ENCODE measurements at places on chromosomes 2 and 18.
A peak's percentile ranks its signal among the peaks of the same experiment; 100 is the strongest.

GRCh38 chr18:26804519-26804918, 61.0 kb downstream of the AQP4 start:
- peak; percentile 27 for DNase-seq

GRCh38 chr2:234983011-234983726, 31.4 kb downstream of the SH3BP4 start:
- DNase-seq = no peak

- peak; percentile 0 for DNase-seq
These were observed 50.9 kb upstream of the RGPD4 start for GRCh38 chr2:107775791-107776190.

GRCh38 chr18:2956056-2956455, 56.9 kb downstream of the LPIN2 start:
- DNase-seq = no peak

- DNase-seq = no peak
These were observed 27.7 kb upstream of the DSC3 start for GRCh38 chr18:31070206-31070605.

GRCh38 chr18:53660306-53660705, 564.2 kb downstream of the MBD2 start:
- DNase-seq = no peak

DNA sequence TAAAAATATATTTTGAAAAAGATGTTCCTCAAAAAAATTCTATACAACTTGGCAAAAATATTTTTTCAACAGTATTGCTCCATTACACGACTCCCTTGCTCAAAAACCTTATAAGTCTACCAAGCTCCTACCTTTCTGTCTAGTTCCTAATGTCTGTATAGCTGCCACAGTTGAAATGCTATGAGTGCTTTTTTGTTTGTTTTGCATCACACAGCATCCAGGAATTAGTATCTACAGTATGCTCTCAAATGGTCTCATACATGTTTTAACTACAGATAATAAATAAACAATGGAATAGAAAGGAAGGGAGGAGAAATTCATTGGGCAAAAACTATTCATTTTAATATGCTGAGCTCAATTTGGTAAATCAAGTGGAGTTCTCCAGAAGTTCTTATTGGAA, 17.3 kb downstream of the ACADL start:
- no peak for DNase-seq

DNA sequence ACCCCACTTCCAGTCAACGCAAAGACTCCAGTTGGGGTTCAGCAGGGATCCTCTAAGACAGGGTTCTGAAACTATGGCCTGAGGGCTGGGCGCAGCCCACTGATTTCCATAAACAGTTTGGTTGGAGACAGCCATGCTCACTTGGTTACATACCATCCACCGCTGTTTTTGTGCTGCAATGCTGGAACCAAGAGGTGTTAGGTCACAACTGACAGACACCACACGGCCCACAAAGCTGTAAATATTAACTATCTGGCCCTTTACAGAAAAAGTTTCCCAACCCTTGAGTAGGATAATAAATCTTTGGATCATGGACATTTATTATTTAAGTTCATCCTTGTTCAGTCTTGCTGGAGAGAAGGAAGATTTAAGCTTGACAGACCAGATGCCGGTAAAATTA, 8.4 kb upstream of the CD226 start:
- no peak for DNase-seq

DNA sequence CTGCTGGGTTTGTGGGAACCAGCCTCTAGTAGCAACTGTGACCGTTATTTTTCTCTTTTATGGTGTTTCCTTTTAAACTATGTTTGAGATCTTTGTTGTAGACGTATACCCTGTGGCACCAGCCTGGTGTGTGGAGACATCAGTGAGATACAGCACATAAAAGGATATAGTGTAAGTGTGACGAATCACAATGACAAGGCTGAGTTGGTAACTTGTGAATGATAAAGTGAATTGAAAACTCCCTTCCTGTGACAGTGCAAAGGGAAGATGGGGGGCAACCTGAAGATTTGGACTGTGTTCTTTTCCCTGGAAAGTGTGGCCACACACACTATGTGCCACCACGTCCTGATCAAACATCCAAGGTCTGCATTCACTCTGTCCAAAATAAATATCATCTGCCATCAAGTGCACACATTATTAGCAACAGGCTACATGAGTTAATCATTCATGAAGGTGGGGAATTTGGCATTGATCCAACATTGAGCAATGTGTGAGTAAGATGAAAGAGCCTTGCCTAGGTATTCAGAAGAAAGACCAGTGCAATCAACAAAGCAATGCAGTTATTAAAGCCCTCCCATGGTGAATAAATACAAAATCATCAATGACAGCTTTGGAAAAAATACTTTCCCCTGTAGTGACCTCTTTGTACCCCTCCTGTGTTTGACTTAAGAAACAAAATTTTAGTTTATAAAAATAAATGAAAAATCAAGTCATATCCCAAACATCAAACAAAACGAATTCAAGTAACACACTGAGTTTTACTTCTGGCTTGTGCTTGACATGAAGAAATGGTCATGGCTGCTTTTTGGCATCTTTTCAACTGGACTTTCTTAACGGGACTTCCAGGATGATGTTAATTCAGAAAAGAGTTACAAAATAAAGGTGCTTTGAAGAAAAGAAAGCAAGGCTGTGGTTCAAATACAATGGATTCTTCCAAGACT, 1280.5 kb upstream of the ZEB2 start:
- peak; percentile 74 for DNase-seq

DNA sequence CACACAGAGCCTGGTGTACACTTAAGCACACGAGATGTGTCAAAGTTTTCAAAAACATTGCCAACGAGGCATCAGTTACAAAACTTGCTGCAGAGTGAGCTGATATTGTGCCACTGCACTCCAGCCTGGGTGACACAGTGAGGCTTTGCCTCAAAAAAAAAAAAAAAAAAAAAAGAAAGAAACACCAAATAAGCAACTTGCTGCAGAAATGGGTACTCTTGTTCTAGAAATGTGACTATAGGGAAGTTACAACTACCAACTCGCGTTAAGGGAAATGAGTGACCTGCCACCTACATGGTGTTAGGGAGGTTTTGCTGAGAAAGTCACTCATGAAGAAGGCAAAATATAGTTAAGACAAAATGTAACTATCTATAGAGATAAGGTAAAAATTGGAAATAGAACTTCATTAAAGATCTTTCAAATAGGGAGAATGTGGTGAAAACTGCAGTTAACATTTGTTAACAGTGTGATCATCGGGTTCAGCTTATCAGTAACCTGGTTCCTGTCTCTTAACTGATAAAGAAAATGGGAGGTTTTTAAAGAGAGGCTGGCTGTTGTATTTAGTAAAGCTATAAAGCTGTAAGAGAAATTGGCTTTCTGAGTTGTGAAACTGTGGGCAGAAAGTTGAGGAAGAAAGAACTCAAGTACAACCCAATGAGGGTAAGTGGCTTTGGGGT, at the start of gene IL1RL1:
Gene IL1RL1 (plus strand): TSS at position 600 of the 677 bp plus-strand sequence. CDS start 26,702 bp downstream, outside the sequence.
- no peak for DNase-seq

DNA sequence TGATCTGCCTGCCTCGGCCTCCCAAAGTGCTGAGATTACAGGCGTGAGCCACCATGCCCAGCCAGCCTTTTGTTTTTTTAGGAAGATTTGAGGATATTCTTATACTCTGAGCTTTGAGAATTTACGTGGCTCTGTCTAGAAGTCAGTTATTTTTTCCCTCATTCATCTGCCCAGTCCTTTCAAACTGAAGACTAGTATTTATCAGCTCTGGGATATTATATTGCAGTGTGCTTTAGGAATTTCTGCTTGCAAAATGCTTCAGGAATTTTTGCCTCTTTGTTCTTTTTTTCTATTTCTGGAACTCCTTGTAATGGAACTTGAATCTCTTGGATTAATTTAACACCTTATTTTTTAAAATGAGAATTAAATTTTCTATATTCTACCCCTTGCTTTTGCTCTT, 22.6 kb downstream of the ACSL3 start:
- DNase-seq = no peak

DNA sequence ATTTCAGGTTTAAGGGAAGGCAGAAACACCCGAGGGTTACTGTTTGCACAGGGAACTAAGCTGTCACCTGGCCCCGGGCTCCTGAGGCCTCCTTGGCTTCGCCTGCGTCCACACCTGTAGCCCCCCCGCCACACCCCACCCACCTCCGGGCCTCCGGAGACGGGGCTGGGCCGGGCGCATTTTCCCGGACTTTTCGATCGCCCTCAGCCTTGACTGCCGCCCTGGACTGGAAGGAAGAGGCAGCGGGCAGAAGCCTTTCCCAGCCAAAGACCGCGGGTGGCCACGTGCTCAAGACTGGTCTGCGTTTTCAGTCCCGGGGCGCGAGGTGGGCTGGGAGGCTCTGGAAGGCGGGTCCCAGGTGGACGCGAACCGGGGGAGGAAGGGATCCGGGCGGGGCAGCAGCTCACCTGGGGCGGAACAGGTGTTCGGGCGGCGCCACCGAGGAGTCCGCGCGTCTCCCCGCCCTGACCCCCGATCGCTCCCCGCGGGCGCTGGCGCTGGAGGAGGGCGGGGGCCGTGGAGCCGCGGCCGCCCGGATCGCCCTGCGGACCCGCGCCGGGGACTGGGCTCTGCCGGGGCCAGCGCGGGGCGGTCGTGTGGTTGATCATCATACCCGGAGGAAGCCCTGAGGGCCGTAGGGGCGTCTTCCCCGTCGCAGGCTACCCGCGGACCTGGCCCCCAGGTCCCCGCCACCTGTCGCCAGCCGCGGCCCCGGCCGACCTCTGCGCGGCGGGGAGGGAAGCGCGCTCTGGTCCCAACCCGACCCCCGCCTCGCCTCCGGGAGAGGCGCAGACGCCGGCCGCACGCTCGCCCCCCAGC, 3.2 kb downstream of the ID2 start:
- DNase-seq = peak; percentile 67

GRCh38 chr18:48263192-48263853, 145.9 kb downstream of the ZBTB7C start:
- no peak for DNase-seq

GRCh38 chr2:226883296-226883795, 47.5 kb downstream of the RHBDD1 start:
- DNase-seq = no peak

GRCh38 chr2:240620149-240620731, 5.0 kb upstream of the GPR35 start:
- DNase-seq = no peak

GRCh38 chr18:36107477-36107876, 21.7 kb downstream of the SLC39A6 start:
- DNase-seq = no peak

- no peak for DNase-seq
These were observed 200.6 kb upstream of the RBMS1 start for GRCh38 chr2:160694221-160694620.

DNA sequence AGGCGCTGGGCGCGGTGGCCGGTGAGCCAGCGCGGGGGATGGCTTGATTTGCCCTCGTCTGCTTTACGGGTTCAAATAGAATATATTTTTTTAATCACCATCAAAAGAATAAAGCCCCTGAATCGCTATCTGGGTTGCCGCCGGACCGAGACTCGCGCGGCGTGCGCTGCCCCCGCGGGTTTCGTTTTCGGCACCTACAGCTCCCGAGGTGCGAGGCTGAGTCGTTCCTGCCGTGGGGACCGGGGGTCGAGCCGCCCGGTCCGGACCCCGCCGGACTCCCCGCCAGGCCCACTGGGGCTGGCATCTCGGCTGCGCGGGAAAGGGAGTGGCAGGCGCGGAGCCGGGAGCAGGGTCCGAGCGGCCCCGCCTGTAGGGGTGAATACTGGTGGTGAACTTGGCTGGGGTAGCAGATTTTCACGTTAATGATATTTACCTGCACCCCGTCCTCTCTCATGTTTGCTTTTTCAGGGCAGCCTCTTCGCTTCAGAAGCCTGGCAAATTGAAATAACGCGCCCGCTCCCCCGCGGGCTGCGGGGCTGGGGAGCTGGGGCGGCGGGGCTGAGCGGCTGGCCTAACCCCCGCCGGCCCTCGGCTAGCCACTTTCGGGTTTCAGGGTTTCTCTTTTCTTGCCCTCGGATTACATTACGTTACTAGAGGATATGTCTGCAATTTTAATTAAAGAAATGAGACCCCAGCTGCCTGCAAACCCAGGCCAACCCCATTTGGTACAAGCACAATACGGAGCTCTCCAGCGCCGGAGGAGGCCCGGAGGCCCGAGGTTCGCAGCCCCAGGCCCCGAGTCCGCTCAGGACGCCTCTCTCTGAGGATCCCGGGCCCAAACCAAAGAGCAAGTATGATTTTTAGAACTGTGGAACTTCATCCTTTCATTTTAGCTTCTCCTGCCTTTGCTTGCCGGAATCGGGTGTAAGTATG, 1.7 kb upstream of the CELF4 start:
- DNase-seq = no peak

DNA sequence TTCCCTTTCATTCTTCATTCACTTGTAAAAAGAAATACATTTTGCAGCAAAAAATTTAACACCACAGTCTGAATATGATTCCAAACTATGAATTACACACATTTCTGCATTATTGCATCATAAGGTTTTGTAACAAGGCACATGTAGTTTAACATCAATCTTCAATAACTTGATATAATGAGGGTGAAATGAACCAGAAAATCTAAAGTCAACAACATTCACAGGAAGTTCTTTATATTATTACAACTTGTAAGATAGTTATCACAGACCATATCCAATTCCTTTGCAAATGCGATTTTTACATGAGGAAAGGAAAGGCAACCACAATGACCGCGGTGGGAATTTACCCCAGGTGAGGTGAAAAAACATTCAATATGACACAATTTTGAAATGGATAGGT, 213.3 kb downstream of the NAPG start:
- no peak for DNase-seq

GRCh38 chr2:213043566-213043965, 107.8 kb downstream of the IKZF2 start:
- DNase-seq = no peak

- no peak for DNase-seq
These were observed 11.4 kb upstream of the UXS1 start for GRCh38 chr2:106205488-106205887.

DNA sequence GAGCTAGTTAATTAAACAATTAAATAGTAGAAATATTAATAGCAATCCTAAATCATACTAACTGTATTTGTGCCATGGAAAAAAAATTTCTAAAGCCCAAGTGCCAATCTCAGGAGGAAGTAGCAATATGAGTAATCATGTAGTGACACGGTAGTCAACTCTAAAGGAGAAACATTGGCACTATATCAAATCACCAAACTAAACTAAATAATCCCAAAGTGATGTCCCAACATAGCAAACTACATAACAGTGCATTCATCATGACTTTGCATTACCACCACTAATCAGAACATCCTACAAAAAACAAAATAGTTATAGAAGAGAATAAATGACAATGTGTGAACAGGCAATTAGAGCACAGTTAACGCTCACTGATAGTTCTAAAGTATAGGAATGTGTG, 195.1 kb downstream of the EXOC6B start:
- DNase-seq = no peak

- no peak for DNase-seq
These were observed 31.5 kb upstream of the SPTBN1 start for GRCh38 chr2:54424555-54425163.

GRCh38 chr2:216932113-216932862, 72.4 kb upstream of the TNP1 start:
- no peak for DNase-seq

- peak; percentile 62 for DNase-seq
These were observed 96.8 kb downstream of the STPG4 start for GRCh38 chr2:47058003-47058931.
